HFFc6 (cell line): ENCODE measurements at places on chromosomes 6 and 20. TPM values are rescaled to one million over a fixed set of nuclear protein-coding genes. Genes with fewer than 3 reads are reported as not detected.

PDE7B gene
- 0.75 to 4.8 TPM (median 1.1 TPM) in 3 replicates for total RNA-seq

EYS gene
- total RNA-seq = not detected in 2 replicates

CLVS2 gene
- not detected in 3 replicates for total RNA-seq

DSP gene
- 37.5 to 68.4 TPM (median 67.1 TPM) in 3 replicates for total RNA-seq

TAB2 gene
- 42.1 to 47.0 TPM (median 42.2 TPM) in 3 replicates for total RNA-seq
